ENCODE measurements at places on chromosomes 1 and 21.

GRCh38 chr1:202622388-202622787 is 87.9 kb downstream of the SYT2 start:
- no peak for DNase-seq

- DNase-seq: peak; percentile 3
Observed at GRCh38 chr1:15573477-15573876, 11.4 kb downstream of the AGMAT start.

DNA sequence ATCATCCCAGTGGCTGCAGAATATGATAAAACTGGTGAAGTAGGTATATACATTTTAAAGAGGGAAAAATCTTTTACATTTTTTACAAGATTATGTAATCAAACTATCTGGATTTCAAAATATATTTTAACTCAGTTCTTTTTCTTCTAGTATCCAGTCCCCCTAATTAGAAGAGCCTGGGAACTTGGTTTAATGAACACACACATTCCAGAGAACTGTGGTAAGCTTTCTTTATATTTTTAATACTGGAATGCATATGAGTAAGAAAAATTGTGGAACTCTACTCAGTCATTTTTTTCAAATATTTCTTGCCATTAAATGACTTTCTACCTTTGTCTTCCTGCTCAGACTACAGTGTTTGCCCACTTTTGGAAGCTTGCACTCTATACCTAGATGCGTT is 8.2 kb downstream of the ACADM start:
- no peak for DNase-seq

- no peak for DNase-seq
Observed at GRCh38 chr1:9887070-9887469, 23.0 kb downstream of the CTNNBIP1 start.

GRCh38 chr1:203475012-203475981 is at the start of gene PRELP:
Gene PRELP, plus strand, starts transcription at chr1:203475806. Its CDS starts 7,379 bp downstream, at chr1:203483185.
- DNase-seq: no peak

DNA sequence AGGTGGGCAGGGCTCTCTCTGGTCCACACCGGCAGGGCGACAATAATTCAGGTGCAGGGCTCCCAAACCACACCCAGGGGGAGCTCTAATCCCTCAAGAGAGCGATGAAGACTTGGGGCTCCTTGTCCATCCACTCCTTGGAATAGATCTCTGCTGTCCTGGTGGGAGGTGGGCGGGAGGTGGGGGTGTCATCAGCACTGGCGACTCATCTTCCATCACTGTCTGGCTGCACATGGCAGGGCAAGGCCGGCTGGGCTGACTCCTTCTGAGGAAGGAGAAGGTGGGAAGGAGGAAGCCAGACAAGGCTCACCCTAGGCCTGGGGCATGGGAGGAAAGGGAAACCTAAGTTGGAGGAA is 29.3 kb downstream of the TNNT2 start:
- DNase-seq: no peak

DNA sequence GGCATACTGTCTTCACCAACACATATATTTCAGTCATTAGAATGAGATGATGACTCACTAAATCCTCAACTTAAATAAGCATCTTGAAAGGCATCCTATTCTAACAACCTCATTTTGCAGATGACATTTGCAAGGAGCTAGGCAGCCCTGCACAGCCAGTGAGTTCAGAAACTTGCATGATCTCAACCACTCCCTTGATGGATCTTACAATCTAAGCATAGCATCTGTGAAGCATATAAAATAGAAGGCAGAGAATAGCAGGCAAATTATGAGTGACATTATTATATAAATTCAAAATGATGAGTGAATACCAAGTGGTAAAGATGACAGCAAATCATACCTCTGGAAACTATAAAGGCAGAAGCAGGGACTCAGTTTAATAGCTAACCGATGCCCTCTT is 31.6 kb downstream of the KRTAP20-3 start:
- DNase-seq: no peak
